ENCODE measurements at places on chromosomes 2 and 18. TPM values are rescaled to one million over a fixed set of nuclear protein-coding genes. Genes with fewer than 3 reads are reported as not detected.

- DNase-seq = no peak
Observed at GRCh38 chr2:160652236-160652635, 158.6 kb upstream of the RBMS1 start.

The TFPI gene
- total RNA-seq = 122 TPM

The IKZF2 gene
- total RNA-seq = 13.9 TPM

GRCh38 chr2:199469514-199470360, 12.0 kb upstream of the SATB2 start:
- DNase-seq = no peak

The HOXD12 gene
- 17.9 TPM for total RNA-seq

DNA sequence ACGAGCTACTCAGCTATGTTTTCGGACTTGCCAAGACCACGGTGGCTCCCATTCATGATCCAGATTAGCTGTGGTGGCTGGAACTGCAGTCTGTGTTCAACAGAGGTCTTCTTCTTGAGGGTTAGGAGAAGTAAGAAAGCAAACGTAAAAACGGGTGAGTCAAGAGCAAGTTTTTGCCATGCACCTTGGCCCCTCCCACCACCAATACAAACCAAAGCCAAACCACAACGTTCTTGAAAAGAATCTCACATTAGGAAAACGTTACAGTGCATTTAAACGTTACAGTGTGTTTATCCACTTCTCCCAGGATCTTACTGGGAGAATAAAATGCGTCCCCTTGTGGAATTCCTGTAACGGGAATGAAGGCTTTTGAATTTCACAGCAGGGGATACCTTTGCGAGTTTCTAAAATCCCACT, 725 bp downstream of the FBXO48 start:
- DNase-seq = peak; percentile 40

DNA sequence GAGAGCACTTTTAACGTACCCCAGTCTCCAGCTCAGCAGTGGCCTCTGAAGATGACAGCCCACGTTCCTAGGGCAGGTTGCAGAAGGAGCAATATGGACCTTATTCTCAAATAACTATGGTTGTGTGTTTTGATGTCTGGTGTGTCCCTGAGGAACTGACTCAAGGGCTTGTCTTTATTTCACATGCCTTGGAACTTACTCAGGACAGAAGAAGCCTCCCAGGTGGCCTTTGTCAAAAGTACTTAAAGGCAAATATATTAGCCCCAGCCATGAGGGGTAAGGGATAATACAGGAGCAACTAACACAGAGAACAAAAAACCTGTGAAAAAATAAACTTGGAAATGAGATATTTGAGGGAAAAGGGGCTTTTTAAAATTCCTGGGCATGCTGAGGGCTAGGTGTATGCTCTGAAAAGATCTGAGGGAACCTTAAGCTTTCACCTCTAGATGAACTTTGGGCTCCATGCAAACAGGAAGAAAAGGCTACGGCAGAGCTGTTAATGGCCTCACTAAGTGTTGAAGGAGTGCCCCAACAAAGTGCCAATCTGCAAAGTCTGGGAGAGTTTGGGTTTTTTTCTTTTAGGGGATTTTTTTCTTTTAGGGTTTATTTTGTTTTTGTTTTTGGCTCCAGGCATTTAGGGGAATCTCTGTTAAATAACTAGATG, 40.3 kb downstream of the SRBD1 start:
- no peak for DNase-seq

The SERPINB12 gene
- total RNA-seq = not detected

DNA sequence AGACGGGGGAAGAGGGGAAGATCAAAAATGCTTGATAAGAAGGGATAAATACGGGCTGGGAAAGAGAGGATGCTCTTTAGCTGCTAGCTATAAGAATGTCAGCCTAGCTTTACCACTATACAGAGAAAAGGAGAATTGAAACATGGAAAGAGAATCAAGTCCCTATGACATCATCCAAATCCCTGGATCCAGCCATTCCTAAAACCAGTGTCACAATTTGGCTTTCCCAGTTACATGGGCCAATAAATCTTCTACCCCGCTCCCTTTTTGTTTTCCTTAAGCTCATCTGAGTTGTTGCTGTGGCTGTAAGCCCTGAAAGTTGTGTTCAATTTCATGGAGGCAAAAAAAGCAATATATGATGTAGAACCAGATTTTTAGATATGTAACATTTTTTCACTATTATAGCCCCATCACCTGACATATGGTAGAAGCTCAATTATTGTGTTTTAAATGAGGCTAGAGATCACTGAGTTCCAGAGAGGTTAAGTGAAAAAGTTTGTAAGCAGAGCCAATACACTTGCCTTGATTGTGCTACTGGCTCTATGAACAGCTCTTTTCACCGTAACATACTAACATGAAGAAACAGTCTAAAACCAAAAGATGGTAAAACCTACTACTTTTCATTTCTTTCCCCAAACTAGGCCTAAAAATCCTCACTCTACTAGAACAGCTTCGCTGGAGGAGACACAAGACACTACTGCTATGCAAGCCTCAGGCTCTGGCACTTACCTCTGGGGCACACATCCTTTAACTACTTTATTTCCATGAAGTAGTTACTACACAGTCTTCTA, 4.3 kb downstream of the HNRNPLL start:
- DNase-seq = no peak

GRCh38 chr2:27016801-27017325, 15.9 kb upstream of the TMEM214 start:
- peak; percentile 76 for DNase-seq

The RBMS1 gene
- 87.9 TPM for total RNA-seq

DNA sequence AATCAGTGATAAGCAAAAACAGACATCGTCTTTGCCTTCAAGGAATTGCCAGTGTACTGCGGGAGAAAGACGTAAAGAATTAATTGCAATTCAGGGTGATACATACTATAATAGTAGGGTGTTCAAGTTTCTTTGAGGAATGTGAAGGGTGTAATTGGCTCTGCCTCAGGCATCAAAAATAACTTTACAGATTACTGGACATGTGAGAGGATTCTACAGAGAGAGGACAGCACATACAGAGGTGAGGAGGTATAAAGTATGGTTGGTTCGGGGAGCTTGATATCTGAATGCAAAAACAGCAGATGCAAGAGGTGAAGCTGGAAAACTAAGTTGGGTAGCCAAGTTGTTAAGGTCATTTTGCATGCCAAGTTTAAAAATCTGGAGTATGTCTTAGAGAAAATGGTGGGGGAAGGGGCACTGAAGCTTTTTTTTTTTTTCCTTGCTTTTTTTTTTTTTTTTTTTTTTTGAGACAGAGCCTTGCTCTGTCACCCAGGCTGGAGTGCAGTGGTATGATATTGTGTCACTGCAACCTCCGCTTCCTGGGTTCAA, 227.5 kb upstream of the FOSL2 start:
- no peak for DNase-seq

DNA sequence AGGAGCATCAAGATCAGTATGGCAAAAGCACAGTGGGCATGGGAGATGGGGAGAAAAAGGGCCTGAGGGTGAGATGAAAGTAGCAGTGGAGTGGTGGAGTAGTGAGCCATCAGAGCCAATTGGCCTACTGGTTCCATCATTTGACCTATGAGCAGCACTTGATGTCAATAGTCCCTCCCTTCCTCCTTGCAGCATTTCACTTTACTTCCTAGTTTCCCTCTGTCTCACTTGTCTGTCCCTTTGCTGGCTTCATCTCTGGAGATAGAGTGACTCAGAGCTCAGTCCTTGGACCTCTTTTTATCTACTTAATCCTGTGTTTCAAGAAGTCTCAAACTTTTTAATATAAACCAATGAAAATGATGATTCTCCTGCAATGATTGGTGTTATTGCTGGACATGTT, 32.1 kb downstream of the FBXO48 start:
- no peak for DNase-seq

DNA sequence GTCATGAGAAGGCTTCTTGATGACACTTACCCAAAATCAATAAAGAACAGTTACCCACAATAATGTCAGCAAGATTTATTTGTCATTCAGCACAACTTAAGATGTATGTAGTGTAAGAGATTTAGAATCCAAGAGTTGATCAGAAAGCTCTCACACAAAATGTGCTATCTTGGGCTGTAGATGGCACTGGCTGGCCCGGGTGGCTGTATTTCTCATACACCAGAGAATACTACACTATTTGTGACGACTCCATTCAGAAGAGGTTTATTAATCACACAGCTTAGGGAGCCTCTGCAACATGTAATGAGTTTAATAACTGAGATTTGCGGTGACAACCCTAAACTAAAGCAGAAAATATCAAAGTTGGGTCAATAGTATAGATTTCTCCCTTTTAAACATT, 530.4 kb upstream of the KLHL29 start:
- DNase-seq = no peak

GRCh38 chr18:10928011-10928771, 221.2 kb downstream of the PIEZO2 start:
- no peak for DNase-seq

The CLEC4F gene
- total RNA-seq = not detected

The IL1R2 gene
- 1.3 TPM for total RNA-seq

- no peak for DNase-seq
Observed at GRCh38 chr2:7683196-7683595, 766.0 kb downstream of the RNF144A start.

GRCh38 chr2:20225294-20226151, 593 bp upstream of the SDC1 start:
- peak; percentile 90 for DNase-seq

The SLC4A5 gene
- 1.5 TPM for total RNA-seq

- DNase-seq = no peak
Observed at GRCh38 chr2:3413697-3414096, 34.2 kb downstream of the TRAPPC12 start.

DNA sequence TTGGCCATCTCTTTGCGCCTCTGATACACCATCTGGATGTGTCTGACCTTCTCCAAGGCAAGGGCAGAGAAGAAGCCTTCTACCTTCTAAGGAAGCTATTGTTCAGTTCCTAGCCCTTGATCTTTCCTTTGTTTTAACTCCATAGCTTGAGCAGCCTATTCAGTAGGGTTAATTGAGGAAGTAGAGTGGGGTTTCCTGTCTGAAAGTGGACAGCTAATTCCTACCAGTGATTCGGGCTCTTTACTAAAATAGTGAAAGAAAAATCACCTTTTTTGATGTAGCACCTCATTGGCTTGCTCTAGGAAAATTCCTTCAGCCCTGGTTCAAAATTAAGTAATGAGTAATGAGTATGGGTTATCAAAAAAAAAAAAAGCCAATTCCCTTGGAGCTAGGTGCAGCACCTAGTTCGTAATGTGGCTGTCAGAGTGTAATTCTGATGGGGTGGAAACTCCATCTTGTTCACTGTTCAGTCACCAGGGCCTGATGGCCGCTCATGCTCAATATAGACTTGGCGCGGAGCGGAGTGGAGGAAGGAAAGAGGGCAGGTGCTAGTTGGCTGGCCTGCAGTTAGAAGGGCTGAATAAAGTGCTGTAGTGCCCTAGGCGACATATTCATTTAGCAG, 2.9 kb upstream of the MGAT5 start:
- DNase-seq = no peak

The GCKR gene
- total RNA-seq = 7.4 TPM

GRCh38 chr2:29061616-29062015, 12.7 kb downstream of the PCARE start:
- no peak for DNase-seq

DNA sequence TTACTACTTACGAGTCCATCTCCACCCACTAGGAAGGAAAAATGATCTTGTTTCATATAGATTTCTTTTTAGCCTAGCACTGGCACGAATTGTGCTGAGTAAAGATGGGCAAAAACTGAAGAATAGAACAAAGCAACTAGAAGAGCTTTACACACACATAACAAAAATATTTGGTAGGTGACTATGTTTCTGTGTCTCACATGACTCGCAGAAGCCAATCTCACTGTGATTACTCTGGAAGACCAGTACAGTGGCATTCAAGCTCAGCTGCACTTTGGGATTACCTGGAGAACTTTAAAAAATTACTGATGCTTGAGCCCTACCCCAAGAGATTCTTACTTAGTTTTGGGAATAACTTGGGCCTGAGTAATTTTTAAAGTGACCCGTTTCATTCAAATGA, 378.7 kb downstream of the METTL4 start:
- DNase-seq = no peak

DNA sequence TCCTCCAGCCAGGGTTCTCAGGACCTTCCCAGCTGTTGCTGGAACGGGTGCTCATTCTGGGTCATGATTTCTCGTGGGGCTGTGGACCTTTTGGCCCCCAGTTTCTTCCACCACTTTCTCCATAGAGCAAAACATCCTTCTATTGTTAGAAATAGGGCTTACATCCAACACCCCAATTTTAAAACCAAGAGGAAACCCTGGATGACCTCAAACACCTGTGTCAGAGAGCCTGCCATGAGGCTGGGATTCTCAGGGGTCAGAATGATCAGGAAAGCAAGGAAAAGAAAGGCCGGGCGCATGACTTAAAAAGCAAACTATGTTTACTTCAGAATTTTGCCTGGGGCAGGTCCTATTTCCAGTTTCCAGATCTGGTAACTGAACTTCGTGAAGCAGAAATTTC, 307.9 kb upstream of the MEIS1 start:
- DNase-seq = no peak

- DNase-seq = no peak
Observed at GRCh38 chr18:37641573-37641972, 76.0 kb upstream of the CELF4 start.

- no peak for DNase-seq
Observed at GRCh38 chr2:200050921-200051610, 95.7 kb downstream of the MAIP1 start.

DNA sequence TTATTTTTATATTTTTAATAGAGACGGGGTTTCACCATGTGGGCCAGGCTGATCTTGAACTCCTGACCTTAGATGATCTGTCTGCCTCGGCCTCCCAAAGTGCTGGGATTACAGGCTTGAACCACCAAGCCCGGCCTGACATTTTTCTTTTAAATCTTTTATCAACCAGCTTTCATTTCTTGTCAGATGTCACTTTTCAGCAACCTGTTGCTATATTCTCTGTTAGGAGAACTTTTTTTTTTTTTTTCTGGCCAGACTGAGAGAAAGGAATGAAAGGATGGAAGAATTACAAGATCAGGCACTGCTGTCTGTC, 146.3 kb downstream of the TGIF1 start:
- no peak for DNase-seq

- no peak for DNase-seq
Observed at GRCh38 chr2:110994250-110994961, 126.3 kb upstream of the BCL2L11 start.

The ATP8B1 gene
- 36.5 TPM for total RNA-seq

The LIPG gene
- total RNA-seq = 75.2 TPM

DNA sequence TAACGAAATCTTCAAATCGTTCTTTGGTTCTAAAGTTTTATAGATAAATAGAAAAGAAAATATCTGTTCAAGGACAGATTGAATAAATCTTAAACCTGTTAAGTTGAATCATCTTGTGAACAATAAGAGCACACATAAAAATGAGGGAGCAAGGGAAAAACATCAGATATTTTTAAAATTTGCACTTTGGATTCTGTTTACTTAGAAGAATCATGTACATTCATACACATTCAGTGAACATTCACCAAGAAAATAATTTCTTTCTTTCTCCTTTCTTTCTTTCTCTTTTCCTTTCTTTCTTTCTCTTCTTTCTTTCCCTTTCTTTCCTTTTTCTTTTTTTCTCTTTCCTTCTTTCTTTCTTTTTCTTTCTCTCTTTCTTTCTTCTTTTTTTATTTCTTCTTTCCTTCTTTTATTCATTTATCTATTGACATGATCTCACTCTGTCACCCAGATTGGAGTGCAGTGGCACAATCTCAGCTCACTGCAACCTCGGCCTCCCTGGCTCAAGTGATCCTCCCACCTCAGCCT, 164.9 kb downstream of the PDE1A start:
- no peak for DNase-seq

The LRATD1 gene
- 35.1 TPM for total RNA-seq

The PSMA8 gene
- total RNA-seq = not detected
